Activated T-helper 1 cell treated with anti-CD3 and anti-CD28 coated beads, Interleukin-12 subunit alpha, Interleukin-12 subunit beta, Interleukin-2, Interleukin-4 antibody, amounts not matched to agents 30 ng/mL and 10 ng/mL and 1 ng/mL, durations not matched to agents 14 hours and 24 hours and 36 hours (primary cell): ENCODE measurements at places on chromosomes 5 and 9.

DNA sequence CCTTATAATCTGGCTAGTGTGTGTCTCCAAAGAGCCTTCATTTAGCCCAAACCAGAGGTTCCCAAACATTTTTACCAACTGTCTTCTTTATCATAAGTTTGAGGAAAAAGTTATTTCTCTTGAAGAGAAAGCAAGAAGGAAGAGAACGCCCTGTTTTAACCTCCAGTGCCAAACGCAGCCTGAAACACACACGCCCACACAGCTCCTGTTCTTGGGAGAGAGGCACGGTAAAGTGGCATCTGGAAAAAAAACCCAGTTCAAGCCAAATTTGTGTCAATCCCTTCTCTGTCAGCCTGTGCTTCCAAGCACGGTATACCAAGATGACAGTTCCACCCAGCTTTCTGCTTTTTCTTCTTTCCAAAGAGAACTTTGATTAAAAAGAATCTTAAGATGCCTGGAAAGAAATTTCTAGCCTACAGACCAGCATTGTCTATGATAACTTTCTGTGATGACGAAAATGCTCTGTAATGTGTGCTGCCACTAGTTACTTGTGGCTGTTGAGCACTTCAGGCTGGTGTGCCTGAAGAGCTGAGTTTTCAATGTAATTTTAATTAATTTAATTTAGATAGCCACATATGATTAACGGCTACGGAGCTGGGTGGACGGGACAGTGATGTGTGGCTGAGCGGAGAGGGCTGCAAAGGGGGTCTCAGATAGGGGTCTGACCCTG is 62.3 kb downstream of the ACER2 start:
- no peaks in the 10 kb centered on the region for H3K36me3 ChIP-seq
- H3K4me1 ChIP-seq = peaks cover 19% of the 10 kb centered on the region
- no peak overlapping the region for H3K4me3 ChIP-seq
- no peak overlapping the region for H3K27ac ChIP-seq
- no peak for DNase-seq
- H3K27me3 ChIP-seq = peaks cover 15% of the 10 kb centered on the region

DNA sequence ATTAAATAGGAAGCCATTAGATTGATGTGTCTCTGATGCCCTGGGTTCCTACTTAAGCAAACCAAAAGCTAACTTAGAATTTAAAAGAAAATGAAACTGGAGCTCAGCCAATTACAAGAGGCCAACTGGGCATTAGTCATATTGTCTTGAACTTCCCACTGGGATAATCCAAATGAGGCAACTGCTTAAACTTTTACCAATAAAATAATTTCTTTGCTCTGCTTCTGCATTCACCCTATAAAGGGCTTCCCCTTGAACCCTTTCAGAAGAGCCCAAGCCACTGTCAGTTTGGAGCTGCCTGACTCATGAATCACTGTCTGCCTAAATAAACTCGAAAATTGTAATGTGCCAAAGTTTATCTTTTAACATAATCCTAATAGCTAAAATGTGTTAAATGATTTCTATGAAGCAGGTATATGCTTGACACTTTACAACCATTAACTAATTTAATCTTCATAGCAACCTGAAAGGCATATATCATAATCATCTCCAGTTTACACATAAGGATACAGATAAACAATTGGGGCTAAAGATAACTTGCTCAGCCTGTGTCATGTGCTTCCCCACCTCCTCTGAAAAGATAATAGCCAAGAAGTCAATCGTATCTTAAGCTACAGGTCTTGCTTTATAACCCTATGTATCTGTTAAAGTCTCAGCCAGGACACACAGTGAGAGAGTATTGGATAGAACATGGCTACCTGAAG is 11.5 kb downstream of the GPR150 start:
- H3K4me3 ChIP-seq = no peak overlapping the region
- no peak for DNase-seq
- peak overlapping the region; percentile 83 for H3K27ac ChIP-seq
- H3K4me1 ChIP-seq = peaks cover 13% of the 10 kb centered on the region

DNA sequence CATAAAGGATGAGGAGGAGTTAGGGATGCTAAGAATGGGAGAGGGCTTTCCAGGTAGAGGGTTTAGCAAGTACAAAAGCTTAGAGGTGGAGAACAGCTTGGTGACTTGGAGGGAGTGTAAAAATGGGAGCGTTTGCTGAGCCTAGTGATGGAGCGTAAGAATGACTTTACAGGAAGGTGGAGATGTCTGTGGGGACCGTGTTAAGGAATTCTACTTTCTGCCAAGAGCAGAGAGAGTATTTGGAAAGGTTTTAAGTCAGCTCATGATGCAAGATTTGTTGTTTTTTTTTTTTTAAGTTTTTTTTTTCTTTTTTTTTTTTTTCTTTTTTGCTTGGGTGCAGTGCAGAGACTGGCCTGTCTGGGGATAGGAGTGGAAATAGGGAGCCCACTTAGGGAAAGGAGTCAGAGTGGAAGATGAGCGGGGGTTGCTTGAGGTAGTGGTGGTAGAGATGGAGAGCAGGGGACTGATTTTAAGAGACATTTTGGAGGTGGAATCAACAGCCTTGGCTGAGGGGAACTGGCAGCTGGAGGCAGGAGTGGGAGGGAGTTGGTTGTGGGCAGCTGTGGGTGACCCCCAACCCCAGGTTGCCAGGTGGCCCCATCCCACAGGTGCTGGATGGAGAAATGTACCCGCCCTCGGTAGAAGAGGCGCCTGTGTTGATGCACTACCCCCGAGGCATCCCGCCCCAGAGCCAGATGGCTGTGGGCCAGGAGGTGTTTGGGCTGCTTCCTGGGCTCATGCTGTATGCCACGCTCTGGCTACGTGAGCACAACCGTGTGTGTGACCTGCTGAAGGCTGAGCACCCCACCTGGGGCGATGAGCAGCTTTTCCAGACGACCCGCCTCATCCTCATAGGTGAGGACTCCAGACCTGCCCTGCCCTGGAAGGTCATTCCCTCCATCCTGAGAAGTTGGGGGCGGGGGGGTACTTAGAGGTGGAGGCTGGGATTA is 12.4 kb downstream of the PTGS1 start:
- no peaks in the 10 kb centered on the region for H3K27me3 ChIP-seq
- no peak for DNase-seq
- peaks cover 7% of the 10 kb centered on the region for H3K4me1 ChIP-seq
- no peaks in the 10 kb centered on the region for H3K36me3 ChIP-seq

- no peaks in the 10 kb centered on the region for H3K27me3 ChIP-seq
- H3K36me3 ChIP-seq = peaks cover 36% of the 10 kb centered on the region
- peaks cover 54% of the 10 kb centered on the region for H3K4me1 ChIP-seq
- no peak overlapping the region for H3K4me3 ChIP-seq
These were observed 227.1 kb downstream of the AUH start for GRCh38 chr9:91134608-91135007.

GRCh38 chr5:178532666-178533065 is 57.5 kb downstream of the COL23A1 start:
- no peaks in the 10 kb centered on the region for H3K27me3 ChIP-seq
- DNase-seq = no peak
- no peak overlapping the region for H3K27ac ChIP-seq

- no peaks in the 10 kb centered on the region for H3K4me1 ChIP-seq
- H3K36me3 ChIP-seq = no peaks in the 10 kb centered on the region
- no peak overlapping the region for H3K4me3 ChIP-seq
- H3K27ac ChIP-seq = no peak overlapping the region
- DNase-seq = no peak
These were observed 127.0 kb downstream of the CCDC192 start for GRCh38 chr5:127830157-127830556.

GRCh38 chr9:6506571-6506970 is 93.6 kb downstream of the UHRF2 start:
- peaks cover 10% of the 10 kb centered on the region for H3K4me1 ChIP-seq

DNA sequence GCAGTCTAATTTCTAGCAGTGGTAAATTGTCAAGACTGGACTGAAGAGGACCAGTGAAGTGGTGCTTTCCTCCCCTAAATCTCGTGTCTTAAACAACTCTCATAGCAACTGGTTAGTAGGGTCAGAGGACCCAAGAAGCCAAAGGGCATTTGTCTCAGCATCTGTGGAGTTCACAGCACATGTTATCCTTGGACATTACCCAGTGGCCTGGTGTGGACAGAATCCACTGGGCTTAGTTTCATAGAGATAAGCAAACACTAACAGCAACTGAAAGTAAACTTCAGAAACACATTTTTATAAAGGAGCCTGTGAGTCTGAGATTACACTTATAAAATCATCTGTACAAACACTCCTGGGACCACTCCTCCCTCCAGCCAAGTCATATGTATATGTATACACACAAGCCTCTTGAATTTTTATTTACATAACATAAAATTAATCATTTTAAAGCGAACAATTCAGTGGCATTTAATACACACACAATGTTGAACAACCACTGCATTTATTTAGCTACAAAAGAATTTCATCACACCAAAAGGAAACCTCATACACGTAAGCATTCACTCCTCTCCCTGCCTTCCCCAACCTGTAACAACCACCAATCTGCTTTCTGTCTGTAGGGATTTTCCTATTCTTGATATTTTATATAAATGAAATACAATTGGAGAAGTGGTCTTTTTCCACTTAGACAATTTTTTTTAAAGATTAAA is 457.8 kb downstream of the RASEF start:
- no peaks in the 10 kb centered on the region for H3K36me3 ChIP-seq
- no peak overlapping the region for H3K27ac ChIP-seq
- no peak for DNase-seq

DNA sequence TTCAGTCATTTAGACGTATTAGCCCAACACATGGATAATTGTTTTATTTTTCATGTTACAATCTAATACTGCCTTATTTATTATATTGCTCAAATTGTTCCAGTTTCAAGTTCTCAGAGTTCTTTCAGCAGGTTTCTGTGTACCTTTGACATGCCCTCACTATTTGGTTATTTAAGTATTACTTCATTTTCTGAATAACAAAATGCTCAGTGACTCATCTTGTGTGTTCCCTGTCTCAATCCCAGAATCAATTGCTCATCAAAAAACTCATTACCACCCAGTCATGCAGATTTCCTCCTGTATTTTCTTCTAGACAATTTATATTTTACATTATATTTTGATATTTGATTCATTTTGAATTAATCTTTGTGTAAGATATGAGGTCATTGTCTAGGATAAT is 562.6 kb downstream of the ANXA1 start:
- no peak overlapping the region for H3K4me3 ChIP-seq
- no peak for DNase-seq
- no peaks in the 10 kb centered on the region for H3K27me3 ChIP-seq
- H3K36me3 ChIP-seq = no peaks in the 10 kb centered on the region
- no peak overlapping the region for H3K27ac ChIP-seq

- H3K27me3 ChIP-seq = no peaks in the 10 kb centered on the region
- no peak for DNase-seq
- no peak overlapping the region for H3K4me3 ChIP-seq
These were observed 111.8 kb upstream of the CKMT2 start for GRCh38 chr5:81121273-81121672.

GRCh38 chr5:57221049-57221568 is 47.2 kb downstream of the GPBP1 start:
- H3K27ac ChIP-seq = no peak overlapping the region
- H3K4me1 ChIP-seq = peaks cover 18% of the 10 kb centered on the region
- H3K27me3 ChIP-seq = no peaks in the 10 kb centered on the region

GRCh38 chr9:133830310-133830709 is 92.2 kb upstream of the SARDH start:
- H3K27me3 ChIP-seq = no peaks in the 10 kb centered on the region
- no peaks in the 10 kb centered on the region for H3K4me1 ChIP-seq
- H3K27ac ChIP-seq = no peak overlapping the region
- no peak for DNase-seq
- H3K36me3 ChIP-seq = no peaks in the 10 kb centered on the region

DNA sequence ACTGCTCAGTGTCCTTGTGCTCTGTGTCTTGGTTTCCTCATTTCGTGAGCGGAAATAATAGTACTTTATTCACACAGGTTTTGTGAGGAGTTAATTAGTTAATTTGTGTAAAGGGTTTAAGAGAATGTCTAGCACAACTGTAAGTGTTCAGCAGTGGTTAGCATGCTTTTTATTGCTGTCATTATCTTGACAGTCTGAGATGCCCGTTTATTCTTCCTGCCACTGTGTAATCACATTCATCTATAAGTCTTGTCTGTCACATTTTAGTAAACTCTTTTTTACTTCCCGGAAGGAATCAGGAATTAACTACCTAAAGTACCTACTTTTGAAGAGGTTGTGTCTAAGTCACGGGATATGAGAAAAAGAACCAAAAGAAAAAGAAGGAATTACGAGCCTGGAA is 38.0 kb downstream of the IQGAP2 start:
- H3K27ac ChIP-seq = no peak overlapping the region
- H3K27me3 ChIP-seq = no peaks in the 10 kb centered on the region
- no peak for DNase-seq

GRCh38 chr9:105697871-105698270 is 3.5 kb downstream of the TMEM38B start:
- H3K27ac ChIP-seq = no peak overlapping the region
- peaks cover 26% of the 10 kb centered on the region for H3K4me1 ChIP-seq
- DNase-seq = no peak

- H3K36me3 ChIP-seq = no peaks in the 10 kb centered on the region
- no peak overlapping the region for H3K4me3 ChIP-seq
- no peak overlapping the region for H3K27ac ChIP-seq
- DNase-seq = no peak
- peaks cover 29% of the 10 kb centered on the region for H3K27me3 ChIP-seq
- no peaks in the 10 kb centered on the region for H3K4me1 ChIP-seq
These were observed 85.9 kb upstream of the SIMC1 start for GRCh38 chr5:176152191-176152929.
